Pulmonary artery endothelial cell (primary cell): ENCODE measurements at places on chromosomes 12 and 14. TPM values are rescaled to one million over a fixed set of nuclear protein-coding genes. Genes with fewer than 3 reads are reported as not detected.
A peak's percentile ranks its signal among the peaks of the same experiment; 100 is the strongest.

GRCh38 chr12:5200278-5201087, 156.8 kb downstream of the KCNA5 start:
- DNase-seq = no peak

DNA sequence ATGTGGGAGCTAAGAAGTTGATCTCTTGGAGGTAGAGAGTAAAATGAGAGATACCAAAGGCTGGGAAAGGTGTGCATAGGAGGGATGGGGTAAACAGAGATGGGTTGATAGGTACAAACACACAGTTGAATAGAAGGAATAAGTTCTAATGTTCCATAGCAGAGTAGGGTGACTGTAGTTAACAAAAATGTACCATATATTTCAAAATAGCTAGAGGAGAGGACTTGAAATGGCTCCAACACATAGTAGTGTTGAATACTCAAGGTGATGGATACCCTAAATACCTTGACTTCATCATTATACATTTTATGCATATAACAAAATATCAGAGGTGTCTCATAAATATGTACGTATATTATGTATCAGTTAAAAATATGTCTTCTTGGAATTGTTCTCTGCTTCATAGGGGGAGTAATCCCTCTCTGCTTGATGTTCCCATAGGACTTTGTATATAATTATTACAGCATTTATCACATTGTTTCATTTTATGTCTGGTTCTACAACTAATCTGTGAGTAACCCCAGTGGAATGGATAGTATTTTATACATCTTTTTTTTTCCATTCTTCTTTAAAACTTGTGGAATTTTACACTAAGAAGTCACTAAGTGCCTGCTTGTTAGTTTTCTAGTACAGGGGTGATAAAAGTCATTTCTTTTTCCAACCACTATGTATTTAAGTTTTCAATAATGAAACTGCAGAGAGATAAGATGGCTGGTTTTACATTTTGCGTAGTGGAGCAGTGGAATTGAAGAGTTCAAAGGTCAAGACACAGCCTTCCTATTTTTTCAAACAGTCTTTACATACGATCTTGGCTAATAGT, 1940.0 kb upstream of the SEL1L start:
- DNase-seq = no peak

GRCh38 chr12:6534945-6535696, 804 bp downstream of the GAPDH start:
- DNase-seq = peak; percentile 71

Gene RNASE7
- total RNA-seq = not detected in 2 replicates

- no peak for DNase-seq
Measured at GRCh38 chr14:89973234-89973823, 17.6 kb downstream of the TDP1 start.

Gene DHRS2
- total RNA-seq = 0.07 and 0.21 TPM in 2 replicates

Gene PTGER2
- total RNA-seq = not detected in 2 replicates

GRCh38 chr12:10389904-10390303, at the start of gene KLRK1:
KLRK1 (minus strand) TSS chr12:10390041; CDS start chr12:10388810, 1,231 bp downstream.
- DNase-seq = no peak

Gene SIRT4
- total RNA-seq = 1.1 and 1.4 TPM in 2 replicates

Gene FOXN3
- total RNA-seq = 14.2 and 28.3 TPM in 2 replicates

DNA sequence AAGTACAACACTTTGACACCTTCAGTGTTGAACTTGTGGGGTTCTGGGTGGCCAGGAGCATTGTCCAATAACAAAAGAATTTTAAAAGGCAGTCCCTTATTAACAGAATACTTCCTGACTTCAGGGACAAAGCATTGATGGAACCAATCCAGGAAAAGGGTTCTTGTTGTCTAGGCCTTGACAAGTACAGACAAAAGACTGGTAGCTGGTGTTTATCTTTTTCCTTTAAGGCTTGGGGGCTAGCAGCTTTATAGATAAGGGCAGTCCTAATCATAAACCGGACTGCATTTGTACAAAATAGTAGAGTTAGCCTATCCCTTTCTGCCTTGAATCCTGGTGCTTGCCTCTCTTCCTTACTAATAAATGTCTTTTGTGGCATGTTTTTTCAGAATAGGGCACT, 27.4 kb downstream of the FAM177A1 start:
- no peak for DNase-seq

- DNase-seq = no peak
Measured at GRCh38 chr12:125142601-125143000, 77.4 kb downstream of the AACS start.

Gene PRB2
- not detected in 2 replicates for total RNA-seq
